SK-MEL-5 (cell line): ENCODE measurements at places on chromosomes 1 and 21.

GRCh38 chr1:203522237-203522636, 28.3 kb downstream of the OPTC start:
- no peak for DNase-seq

DNA sequence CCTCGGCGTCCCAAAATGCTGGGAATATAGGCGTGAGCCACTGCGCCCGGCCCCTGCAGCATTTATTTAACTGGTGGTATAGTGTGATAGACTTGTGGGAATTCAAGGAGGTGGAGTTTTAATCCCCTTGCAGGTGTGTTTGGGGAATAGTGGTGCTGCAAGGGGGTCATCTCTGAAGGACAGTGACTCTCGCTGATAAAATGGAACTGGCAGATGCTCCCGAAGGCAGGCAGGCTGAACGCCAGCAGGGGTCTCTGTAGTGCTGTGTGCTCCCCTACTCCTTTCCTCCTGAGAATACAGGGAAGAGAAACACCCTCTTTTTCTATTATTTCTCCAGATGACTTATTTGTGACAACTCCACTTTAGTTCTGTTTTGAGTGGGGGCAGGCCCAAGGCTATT, 4.0 kb downstream of the OSCP1 start:
- peak; percentile 60 for DNase-seq

- no peak for DNase-seq
Observed at GRCh38 chr1:68431076-68431475, 18.7 kb downstream of the RPE65 start.

DNA sequence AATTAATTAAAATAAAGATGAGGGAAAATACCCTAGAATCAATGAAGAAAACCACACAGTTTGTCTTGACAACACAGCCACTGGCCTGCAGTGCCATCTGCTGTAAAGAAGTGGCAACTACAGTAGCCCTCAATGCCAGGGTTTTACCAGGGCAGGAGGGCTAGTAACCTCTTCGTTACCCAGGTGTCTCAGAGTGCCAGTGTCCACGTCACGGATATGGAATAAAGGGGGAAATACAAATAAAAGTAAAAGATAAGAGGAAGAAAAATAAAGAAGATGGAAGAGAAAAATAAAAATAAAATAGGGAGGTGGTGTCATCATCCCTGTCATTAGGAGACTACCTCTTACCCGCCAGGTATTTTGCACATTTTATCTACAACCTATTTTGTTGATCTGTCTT, 14.2 kb upstream of the SLC44A3 start:
- DNase-seq = peak; percentile 74

GRCh38 chr1:11214698-11215380, 25.7 kb downstream of the ANGPTL7 start:
- DNase-seq = no peak

DNA sequence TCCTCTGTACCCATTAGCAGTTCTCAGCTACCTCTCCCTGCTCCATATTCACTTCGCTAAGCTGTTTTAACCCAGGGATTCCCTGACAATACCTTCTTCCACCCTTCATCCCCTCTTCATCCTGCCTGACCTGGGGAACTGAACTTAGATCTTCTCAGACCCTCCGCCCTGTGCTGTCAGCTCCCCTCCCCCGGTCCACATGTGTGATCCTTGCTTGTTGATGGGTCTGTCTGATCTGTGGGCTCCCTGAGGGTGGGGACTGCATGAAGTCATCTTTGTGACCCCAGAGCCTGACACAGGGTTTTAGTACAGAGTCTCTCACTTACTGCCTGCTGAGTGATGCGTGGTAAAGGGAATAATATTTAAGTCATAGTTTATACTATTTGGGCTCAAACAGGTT, 11.8 kb downstream of the CHAF1B start:
- no peak for DNase-seq

DNA sequence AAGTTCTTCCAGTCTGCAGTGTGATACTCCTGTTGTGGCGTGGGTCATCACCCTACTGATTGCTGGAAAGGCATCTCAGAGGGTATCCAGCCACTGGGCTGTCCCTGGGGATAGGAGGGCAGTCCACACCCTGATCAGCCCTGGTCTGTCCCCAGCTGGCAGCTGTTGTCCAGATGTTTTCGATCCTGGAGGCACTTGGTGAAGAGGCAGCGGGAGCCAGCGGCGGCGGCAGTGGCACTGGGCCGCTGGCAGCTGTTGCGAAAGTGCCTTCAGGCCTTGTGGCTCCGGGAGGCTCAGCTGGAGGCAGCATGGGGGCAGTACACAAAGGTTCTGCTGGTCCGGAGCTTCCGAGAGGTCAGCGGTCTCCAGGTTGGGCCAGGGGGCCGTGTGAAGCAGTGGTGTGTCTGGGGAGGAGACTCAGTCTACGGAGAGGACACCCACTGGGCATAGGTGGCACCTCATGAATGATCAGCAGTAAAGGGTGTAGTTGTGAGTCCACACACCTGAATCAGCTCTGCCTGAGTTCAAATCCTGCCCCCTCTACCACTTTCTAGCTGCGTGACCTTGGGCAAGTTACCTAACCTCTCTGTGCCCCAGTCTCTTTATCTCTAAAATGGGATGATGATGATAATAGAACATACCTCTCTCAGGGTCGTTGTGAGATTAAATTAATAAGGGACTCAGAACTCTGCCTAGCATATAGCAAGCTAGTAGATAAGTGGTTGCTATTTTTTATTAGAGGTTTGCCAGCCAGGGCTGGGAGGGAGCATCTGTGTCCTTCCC, 6.1 kb downstream of the C1orf167 start:
- DNase-seq = no peak

GRCh38 chr1:162141281-162142054, 72.0 kb downstream of the NOS1AP start:
- no peak for DNase-seq

DNA sequence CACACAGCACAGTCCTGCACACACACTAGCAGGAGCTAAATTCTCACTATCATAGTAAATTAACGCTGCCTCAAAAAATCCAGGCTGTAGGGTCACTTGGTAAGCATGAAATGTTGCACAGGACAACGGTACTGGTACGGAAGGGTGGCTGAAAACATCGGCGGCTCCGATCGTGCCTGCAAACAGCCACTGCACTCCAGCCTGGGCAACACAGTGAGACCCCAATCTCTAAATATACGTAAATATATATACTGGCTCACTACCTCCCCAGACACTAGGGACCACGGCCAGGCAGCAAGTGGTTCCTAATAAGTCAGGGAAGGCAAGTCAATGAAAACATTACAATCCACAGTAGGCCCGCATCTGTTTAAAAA, 44.3 kb downstream of the GLIS1 start:
- no peak for DNase-seq

DNA sequence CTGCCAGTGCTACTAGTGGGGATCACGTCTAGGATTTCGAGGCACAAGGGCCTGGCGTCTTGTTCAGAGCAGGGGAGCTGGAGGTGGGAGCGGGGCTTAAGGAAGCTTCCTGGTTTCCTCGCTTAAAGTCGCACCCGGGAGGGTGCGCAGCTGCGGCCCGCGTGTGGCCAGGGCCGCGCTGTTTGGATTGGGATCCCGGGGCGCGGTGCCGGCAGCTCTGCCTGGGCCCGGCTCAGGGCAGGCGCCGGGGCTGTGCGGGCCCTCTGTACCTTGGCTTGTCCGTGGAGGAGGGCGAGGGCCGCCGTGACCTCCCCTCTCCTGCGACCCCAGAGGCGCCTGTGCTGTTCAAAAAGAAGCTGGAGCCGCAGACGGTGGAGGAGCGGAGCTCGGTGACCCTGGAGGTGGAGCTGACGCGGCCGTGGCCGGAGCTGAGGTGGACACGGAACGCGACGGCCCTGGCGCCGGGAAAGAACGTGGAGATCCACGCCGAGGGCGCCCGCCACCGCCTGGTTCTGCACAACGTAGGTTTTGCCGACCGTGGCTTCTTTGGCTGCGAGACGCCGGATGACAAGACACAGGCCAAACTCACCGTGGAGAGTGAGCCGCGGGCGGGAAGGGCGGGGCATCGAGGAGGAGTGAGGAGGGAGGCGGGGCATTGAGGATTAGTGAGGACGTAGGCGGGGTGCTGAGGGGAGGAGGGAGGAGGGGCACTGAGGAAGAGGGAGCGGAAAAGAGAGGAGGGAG, 67.8 kb downstream of the OBSCN start:
- no peak for DNase-seq

DNA sequence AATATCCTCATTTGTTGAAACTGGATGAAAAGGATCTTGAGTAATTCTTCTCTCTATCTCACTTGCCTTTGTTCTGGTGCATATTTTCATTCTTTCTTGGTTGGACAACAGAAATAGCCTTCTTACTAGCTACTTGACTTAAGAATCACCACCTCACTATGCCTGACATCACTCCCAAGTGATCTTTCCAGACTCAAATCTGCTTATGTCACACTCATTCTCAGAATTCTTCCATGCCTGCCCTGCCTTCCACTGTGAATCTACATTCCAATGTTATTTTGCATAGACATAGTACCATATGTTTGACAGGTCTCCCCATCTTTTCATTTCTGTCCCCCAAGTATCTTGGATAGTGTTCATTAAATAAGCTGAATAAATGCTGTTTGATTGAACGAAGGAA, 78.5 kb upstream of the DPYD start:
- no peak for DNase-seq

- DNase-seq = peak; percentile 36
Observed at GRCh38 chr21:21612466-21612865, 614.3 kb downstream of the NCAM2 start.

GRCh38 chr1:13797397-13797796, 97.4 kb downstream of the PRDM2 start:
- DNase-seq = no peak
